Right atrium auricular region (tissue), 2 donors: ENCODE measurements at places on chromosomes 16 and 17. TPM values are rescaled to one million over a fixed set of nuclear protein-coding genes. Genes with fewer than 3 reads are reported as not detected.

Gene SHCBP1
- 0.47 TPM for total RNA-seq

DNA sequence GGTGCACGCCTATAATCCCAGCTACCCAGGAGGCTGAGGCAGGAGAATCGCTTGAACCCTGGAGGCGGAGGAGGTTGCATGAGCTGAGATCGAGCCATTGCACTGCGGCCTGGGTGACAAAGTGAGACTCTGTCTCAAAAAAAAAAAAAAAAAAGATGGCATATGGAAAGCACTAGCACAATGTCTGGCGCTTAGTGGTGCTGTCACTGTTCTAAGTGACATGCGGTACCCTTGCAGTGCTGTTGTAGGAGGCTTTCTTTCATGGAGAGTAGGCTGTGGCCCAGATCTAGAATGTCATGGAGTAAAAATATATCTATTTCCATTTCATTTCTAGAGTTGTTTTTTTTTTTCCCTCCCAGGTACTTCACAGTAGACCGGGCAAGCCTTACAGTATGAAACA is 14.6 kb upstream of the METTL9 start:
- no peak for DNase-seq

DNA sequence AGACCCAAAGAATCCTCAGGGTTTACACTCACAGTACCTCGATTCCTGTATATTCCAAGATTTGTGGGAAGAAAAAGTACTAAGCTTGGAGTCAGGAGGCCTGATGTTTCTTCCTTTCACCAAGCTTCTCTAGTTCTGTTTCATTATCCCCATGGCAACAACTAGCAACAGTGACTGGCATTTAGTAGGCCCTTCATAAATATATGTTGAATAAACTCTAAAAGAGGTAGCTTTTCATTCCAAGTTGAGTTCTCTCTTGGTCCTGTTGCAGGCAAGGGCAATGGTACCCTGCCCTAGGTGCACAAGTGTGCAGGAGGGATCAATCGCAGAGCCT is 527 bp upstream of the UBE2Z start:
- DNase-seq, result no peak

DNA sequence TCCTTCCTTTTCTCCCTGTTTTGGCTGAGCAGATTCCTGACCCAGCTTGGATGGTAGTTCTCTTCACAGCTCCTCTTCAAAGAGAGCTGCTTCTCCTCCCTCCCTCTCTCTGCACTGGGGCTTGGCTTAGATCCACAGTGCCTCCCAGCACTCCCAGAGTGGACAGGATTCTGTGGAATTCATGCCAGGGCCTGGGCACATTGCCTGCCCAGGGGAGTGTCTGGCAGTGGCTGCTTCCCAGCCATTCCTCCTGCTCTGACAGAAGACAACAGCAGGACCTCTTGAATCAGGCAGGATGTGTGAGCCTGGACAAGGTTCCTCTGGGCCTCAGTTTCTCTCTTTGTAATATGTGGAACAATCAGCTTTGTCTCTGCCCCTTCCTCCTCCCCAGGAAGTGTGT is 4.5 kb upstream of the MMP28 start:
- DNase-seq, result no peak

DNA sequence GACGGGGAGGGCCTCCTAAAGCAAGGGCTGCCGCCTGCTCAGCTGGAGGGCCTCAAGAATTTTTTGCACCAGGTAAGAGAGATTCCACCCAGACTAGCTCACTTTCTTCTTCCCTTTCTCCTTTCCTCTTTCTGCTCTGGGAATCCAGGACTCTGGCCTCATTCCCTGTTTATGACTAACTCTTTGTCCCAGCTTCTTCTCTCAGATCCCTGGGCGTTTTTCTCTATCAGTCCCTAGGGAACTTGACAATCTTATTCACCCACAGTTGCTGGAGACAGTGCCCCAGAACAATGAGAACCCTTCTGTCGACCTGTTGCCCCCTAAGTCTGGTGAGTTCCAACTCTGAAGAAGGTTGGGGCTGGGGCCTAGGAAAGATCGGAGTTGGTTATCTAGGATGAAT is 15.6 kb downstream of the CNTROB start:
- DNase-seq, result no peak
